ENCODE measurements at places on chromosomes 7 and 10.

- no peak for DNase-seq
Observed at GRCh38 chr10:113476191-113476590, 76.7 kb upstream of the HABP2 start.

DNA sequence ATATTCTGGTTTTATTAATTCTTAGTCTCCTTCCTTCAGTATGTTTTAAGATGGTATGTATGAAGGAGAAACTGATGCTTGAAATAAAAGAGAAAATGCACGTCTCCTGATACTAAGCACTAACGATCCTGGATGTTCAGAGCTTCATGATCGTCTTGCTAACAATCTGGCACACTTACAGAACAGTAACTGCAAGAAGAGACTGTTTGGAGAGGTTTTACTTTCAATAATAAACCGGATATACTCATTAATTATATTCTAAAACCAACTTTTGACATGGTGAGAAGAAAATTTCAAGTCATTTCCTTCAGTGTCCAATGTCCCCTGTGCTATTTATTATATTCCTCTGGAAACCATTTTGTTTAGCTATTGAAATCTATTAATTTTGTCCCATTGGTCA lies 251.0 kb downstream of the NXPH1 start:
- no peak for DNase-seq

GRCh38 chr7:34758111-34758601 lies 100.1 kb downstream of the NPSR1 start:
- no peak for DNase-seq

- no peak for DNase-seq
Observed at GRCh38 chr10:131031346-131031745, 280.2 kb downstream of the TCERG1L start.

- no peak for DNase-seq
Observed at GRCh38 chr10:3961082-3961481, 176.1 kb upstream of the KLF6 start.

- no peak for DNase-seq
Observed at GRCh38 chr7:34224281-34224680, 318.9 kb downstream of the BMPER start.

DNA sequence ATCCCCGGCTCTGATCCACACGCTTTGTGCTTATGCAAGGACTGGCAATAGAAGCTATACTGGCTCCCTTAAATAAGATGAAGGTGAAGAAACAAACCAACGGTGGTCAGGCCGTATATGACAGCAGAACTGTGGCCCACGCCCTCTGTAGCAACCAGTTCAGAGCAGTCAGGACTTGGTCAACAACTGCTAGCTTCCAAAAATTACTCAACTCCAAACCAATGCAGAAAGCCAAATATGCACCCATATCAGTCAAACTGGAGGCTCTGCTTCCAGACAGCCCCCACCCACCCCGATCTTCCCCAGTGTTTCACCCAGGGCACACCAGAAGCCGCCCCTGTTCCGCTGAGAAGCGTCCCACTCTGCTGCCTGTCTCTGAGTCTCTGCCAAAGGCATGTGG lies 222.3 kb upstream of the MGMT start:
- DNase-seq, result no peak

GRCh38 chr10:63922468-63923284 lies 401.5 kb downstream of the REEP3 start:
- DNase-seq, result no peak

- DNase-seq, result no peak
Observed at GRCh38 chr7:100156331-100157068, 2.0 kb downstream of the TRAPPC14 start.

DNA sequence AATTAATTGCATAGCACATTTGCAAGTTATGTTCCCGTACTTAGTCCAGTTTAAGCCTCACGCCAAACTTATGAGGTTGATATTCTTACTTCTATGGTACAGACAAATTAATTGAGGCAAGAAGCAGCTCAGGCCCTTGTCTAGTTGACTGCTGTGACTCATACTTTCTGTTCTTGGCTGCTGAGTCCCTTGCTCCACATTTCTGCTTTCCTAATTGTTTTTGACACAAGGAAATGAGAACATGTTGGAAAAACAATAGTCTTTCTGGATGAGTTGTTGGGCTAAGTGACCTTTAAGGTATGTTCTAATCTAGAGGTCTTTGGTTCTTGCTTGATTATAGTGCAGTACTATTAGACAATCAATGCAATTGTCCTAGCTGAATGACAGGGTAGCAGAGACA lies 331.8 kb downstream of the NRG3 start:
- no peak for DNase-seq
